Parietal lobe (tissue), 2 donors: ENCODE measurements at places on chromosomes 7 and 10. TPM values are rescaled to one million over a fixed set of nuclear protein-coding genes. Genes with fewer than 3 reads are reported as not detected.

Gene TEX47
- total RNA-seq: not detected

Gene IFIT1B
- total RNA-seq: not detected

Gene KIF11
- 8.5 TPM for total RNA-seq

Gene CCL26
- total RNA-seq: not detected

Gene NUP205
- total RNA-seq: 68.2 TPM

Gene CNTNAP2
- 73.9 TPM for total RNA-seq

Gene TSPAN12
- 4.7 TPM for total RNA-seq

Gene CYP2W1
- not detected for total RNA-seq

Gene CPXM2
- total RNA-seq: 0.31 TPM

Gene SRGN
- 8.1 TPM for total RNA-seq

Gene CCDC172
- total RNA-seq: not detected

Gene GHRHR
- total RNA-seq: not detected

Gene MAPK8
- 382 TPM for total RNA-seq

Gene COL17A1
- total RNA-seq: not detected

Gene OR9A2
- 5.6 TPM for total RNA-seq

Gene ACADSB
- total RNA-seq: 13.1 TPM

Gene CPVL
- 65.7 TPM for total RNA-seq

Gene INMT
- total RNA-seq: not detected

Gene CALU
- 49.5 TPM for total RNA-seq

Gene NRCAM
- 170 TPM for total RNA-seq

Gene SH2B2
- total RNA-seq: 16.0 TPM

Gene ACHE
- total RNA-seq: 13.1 TPM

Gene PLEKHS1
- total RNA-seq: not detected

Gene SPDYE5
- not detected for total RNA-seq

Gene NPTX2
- 9.7 TPM for total RNA-seq

Gene CARD11
- under 0.01 TPM for total RNA-seq

Gene CYP2C18
- not detected for total RNA-seq

Gene SFTPA1
- total RNA-seq: not detected

Gene GDF2
- not detected for total RNA-seq

Gene WASL
- total RNA-seq: 30.4 TPM

Gene NEUROG3
- not detected for total RNA-seq

Gene SPDYE16
- not detected for total RNA-seq

Gene LIPF
- not detected for total RNA-seq

Gene POLL
- total RNA-seq: 20.3 TPM

Gene SEMA3E
- 20.3 TPM for total RNA-seq

Gene POU6F2
- 7.5 TPM for total RNA-seq

Gene FXYD4
- not detected for total RNA-seq

Gene STEAP4
- total RNA-seq: 0.31 TPM

Gene MSMB
- not detected for total RNA-seq

Gene IL6
- not detected for total RNA-seq

Gene SMO
- total RNA-seq: 15.0 TPM

Gene KAZALD1
- total RNA-seq: 0.94 TPM

Gene SEMA4G
- total RNA-seq: 15.0 TPM
